ENCODE measurements at places on chromosomes 12 and 14. TPM values are rescaled to one million over a fixed set of nuclear protein-coding genes. Genes with fewer than 3 reads are reported as not detected.

The NFE2 gene
- 11.1 TPM for polyA plus RNA-seq

The PRKD1 gene
- polyA plus RNA-seq, result 26.7 TPM

The USP44 gene
- 3.4 TPM for polyA plus RNA-seq

The GPR84 gene
- polyA plus RNA-seq, result 0.26 TPM

GRCh38 chr14:41482861-41483260, 123.8 kb upstream of the LRFN5 start:
- no peak for DNase-seq

DNA sequence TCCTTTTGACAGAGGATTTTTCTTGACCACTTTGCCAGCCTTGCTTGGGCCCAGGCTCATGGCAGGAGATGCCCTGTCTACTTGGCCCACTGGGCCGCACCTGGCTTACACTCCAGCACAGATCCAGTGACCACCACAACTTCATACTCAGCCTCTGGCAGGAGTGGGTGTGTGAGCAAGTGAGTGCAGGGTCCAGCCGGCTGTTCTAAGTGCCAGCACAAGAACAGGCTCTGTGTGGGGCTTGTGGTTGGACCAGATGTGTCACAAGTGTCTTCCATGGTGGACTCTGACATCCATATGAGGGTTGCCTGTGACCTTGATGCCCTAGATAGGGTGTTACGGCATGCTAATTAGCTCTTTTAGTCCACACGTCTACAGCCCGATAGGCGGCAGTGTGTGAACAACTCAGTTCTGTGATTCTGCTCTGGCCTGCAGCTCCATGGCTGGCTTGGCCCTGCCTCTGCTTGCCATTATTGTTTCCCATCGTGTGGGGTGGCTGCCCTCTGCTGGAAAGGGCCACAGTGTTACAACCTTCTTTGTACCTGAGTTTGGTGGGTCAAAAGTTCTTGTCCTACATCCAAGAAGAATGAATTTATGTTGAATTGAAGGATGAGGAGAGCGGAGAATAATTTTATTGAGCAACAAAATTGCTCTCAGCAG, 1089.1 kb downstream of the SLC6A15 start:
- no peak for DNase-seq

DNA sequence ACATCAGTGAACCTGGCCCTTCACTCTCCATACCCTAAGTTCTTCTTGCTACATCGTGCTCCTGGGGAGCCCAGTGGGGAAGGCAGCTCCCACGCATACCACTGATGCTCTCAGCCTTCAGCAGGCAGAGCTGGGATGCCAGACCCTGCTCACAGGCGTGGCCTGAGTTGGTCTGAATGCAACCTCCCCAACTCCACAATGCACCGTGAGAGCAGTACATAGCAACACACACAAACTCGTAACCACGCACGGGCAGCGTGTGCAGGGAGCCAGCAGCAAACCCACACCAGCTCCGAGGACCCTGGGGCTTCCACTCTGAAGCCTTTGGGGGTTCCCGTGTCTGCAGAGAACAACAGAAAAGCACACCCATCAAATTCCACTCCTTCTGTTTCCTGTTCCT, 37.3 kb downstream of the ANO2 start:
- no peak for DNase-seq

The RHOJ gene
- polyA plus RNA-seq, result 19.5 TPM

The CLEC4A gene
- 1.2 TPM for polyA plus RNA-seq

DNA sequence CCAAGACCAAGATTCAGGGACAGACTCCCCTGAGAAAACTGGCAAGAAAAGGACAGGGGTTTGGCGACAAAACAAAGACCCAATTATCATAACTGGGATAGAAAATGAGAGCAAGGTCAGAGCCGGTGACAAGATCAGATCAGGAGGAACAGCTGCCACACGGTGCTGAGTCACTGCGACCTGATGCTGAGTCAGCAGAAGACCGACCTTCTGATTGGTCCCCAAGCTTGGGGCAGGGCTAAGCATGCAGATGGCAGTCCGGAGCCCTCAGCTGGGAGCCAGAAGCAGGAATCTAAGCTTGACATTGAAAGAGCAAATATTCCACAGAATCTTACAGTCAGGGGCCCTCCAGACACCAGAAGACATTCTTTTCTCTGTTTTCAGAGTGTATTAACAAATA, 19.1 kb upstream of the ARMH4 start:
- peak; percentile 36 for DNase-seq

The LUM gene
- 170 TPM for polyA plus RNA-seq

DNA sequence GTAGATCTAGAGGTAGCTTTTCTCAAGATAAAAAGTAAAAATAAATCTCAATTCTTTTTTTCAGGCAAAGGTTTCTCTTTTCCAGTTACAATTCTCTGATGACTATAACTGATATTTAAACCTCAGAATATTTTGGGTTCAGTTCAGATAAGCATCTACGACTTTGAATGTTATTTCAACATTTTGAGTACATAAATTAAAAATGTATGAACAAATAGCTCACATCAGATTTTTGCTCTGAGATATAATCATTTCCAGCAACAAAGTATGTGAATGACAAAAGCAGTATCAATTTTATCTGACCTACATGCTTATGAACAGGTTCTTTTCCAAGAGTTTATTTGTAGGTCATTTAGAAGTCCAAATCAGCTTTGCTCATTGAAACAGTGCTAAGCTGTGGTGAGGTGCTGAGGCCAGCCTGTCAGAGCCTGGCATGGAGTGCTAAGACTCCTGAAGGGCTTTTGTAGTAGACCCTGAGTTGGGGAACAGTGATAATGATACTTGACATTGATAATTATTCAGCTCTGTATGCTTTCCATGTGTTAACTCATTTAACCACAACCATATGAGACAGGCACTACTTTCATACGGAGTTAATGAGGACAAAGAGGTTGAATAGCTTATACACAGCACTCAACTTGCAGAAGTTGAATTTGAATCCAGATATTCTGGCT, 205.0 kb upstream of the DCN start:
- DNase-seq, result no peak

DNA sequence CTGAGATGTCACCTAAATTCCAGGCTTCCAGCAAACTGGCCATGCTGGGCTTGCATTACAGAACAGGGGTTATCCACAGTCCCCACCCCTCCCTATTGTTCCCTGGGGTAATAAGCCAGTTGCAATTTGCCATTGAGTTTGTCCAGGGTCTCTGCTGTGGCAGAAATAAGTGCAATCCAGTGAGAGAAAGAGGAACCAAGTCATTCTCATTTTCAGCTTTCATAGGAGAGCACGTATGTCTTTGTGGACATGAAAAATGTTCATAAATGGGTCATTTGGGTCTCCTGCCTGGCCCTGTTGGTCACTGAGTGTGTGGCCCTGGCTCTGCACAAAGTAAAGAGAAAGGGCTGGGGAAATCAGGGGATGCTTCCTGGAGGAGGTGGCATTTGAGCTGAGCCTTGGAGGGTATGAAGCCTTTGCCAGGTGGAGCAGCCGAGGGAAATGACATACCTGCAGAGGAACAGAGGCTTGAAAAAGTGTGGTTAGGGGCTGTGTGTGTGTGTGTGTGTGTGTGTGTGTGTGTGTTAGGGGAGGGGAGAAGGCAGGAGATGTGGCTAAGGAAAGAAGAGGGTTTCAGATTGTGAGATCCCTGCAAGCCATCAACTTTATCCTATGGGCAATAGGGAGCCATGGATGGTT, 29.3 kb downstream of the CMKLR1 start:
- no peak for DNase-seq

GRCh38 chr14:39609119-39609518, 176.9 kb upstream of the FBXO33 start:
- DNase-seq, result no peak

DNA sequence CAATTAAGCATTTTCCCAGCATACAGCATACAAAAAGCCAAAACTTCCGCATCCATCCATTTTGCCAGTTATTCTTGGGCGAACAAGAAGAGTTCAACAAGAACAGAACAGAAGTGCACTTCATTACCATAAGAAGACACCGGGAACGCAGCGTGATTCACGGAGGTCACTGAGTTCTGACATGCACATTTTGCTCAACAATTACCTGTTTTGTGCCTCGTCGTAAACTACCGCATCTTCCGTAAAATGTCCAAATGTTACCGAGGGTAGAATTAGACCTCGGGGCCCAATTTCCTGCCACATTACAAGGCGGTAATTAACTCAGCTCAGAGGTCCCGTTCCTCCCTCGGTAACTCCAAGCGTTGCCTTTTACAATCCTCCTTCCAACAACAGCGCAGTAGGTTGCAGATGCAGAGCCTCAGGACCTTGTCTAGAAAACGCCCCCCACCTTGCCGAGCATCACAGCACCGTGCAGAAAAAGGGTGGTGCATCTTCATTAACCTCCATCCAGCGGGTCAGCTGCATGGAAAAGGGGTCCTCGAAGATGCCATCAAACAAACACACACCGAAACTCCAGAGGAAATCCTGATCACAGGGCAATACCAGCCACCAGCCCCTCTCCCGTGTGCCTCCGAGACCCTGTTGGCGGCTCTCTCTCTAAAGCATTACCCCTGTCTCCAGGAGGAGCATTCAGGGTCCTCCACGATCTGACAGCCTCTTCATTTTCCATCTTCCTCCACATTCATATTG, 125.2 kb downstream of the BCL11B start:
- no peak for DNase-seq
